ENCODE measurements at places on chromosomes 6 and 20.
A peak's percentile ranks its signal among the peaks of the same experiment; 100 is the strongest.

- no peak for DNase-seq
Observed at GRCh38 chr20:23165307-23165750, 79.2 kb upstream of the CD93 start.

- DNase-seq, result no peak
Observed at GRCh38 chr20:62637110-62637509, 5.2 kb upstream of the SLCO4A1 start.

- no peak for DNase-seq
Observed at GRCh38 chr6:141682391-141682790, 450.3 kb upstream of the GJE1 start.

- DNase-seq, result peak; percentile 40
Observed at GRCh38 chr6:161374971-161375873, 101.4 kb upstream of the AGPAT4 start.

- DNase-seq, result no peak
Observed at GRCh38 chr20:58669287-58670006, 18.4 kb downstream of the STX16 start.

DNA sequence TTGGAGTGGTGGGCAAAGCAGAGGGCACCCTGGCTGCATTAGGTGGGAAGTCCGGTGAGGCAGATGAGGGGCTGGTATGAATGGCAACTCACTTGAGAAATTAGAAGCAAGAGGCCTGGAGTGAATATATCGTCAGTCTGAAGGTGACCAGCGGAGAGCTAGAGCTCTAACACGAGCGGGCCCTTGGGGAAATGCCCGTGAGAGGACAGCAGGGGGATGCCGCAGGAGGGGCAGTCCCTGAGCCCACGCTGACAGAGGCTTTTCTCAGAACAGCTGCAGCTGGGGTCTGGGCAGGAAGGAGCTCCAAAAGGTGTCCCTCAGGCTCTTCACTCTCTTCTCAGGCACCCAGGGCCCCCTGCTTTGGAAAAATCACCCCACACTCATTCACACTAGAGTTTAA is 32.0 kb upstream of the CD93 start:
- DNase-seq, result no peak

DNA sequence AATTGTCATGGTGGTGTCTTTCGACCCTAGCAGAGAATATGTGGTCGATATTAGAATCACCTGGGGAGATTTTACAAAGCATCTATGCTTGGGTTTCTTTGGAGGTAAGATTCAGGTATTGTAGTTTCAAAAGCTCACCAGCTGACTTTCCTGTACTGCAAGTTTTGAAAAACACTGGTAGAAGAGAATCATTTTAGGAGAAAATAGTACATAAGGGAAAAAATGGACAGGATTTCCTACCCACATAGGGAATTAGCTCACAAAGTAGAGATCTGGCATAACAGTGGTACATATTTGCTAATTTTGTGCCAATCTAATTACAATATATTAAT is 27.4 kb upstream of the ABT1 start:
- DNase-seq, result no peak

DNA sequence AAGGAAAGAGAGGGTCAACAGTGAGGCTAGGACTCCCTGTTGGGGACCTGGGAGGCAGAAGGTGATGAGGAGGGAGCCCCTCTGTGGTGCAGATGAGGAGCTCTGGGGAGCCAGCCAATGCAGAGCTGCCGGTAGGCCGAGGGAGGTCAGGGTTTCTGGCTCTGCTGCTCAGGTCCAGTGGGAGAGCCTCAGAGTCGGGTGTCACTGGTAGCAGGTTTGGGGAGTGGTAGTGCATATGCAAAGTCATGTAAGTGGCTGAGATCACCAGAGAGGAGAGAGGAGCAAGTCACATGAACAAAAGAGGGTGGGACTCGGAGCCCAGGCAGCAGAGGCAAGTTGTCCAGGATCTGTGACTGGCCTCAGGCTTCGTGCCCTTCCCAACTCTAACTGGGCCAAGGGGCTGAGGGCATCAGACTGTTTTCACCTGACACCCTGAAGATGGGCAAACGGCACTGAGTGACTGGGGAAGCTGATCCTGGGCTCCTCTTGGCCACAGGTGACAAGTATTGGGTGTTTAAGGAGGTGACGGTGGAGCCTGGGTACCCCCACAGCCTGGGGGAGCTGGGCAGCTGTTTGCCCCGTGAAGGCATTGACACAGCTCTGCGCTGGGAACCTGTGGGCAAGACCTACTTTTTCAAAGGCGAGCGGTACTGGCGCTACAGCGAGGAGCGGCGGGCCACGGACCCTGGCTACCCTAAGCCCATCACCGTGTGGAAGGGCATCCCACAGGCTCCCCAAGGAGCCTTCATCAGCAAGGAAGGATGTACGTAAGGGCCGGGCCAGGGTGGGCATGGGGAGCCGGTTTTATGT is 6.6 kb downstream of the MMP24OS start:
- no peak for DNase-seq

GRCh38 chr6:41917528-41917927 is 3.4 kb downstream of the MED20 start:
- DNase-seq, result peak; percentile 60

DNA sequence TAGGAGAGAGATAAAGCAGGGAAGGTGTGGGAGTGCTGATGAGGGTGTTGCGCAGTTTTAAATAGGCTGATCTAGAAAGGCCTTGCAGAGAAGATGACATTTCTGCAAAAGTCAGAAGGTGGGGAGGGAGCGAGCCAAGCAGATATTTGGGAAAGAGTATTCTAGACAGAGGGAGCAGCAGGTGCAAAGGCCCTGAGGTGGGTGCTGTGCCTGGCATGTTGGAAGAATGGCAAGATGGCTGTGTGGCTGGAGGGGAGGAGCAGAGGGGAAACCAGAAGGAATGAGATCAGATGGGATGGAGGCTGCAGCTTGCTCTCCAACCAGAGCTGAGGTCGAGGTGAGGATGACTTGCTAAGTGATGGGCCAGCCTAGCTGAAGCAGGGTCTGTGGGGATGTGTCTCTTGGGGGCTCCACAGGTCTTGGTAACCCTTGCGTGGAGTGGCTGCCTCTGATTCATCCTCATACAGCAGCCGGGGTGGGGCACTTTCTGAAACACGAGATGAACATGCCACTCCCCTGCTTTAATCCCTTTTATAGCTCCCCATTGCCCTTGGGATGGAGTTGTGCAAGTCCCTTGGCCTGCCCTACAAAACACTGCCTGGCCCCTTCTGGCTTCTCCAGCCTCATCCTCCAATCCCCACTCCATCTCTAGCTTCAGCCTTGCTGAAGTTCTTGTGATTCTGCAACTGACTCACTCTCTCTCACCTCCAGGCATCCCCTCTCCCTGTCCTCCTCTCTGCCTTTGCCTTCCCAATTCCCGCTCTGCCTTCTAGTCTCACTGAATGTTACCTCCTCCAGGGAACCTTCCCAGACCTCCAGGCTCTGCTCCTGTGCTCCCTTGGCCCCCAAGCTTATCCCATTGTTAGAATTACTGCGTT is 94.1 kb downstream of the CDH22 start:
- no peak for DNase-seq

- DNase-seq, result no peak
Observed at GRCh38 chr6:18324706-18325042, 60.3 kb upstream of the DEK start.

Measured in COLO829 (cell line).